ENCODE measurements at places on chromosomes 1 and 21.
A peak's percentile ranks its signal among the peaks of the same experiment; 100 is the strongest.

- no peak for DNase-seq
Measured at GRCh38 chr21:33478182-33478581, 1.6 kb downstream of the TMEM50B start.

- DNase-seq: peak; percentile 1
Measured at GRCh38 chr1:71908303-71908702, 374.0 kb downstream of the NEGR1 start.

DNA sequence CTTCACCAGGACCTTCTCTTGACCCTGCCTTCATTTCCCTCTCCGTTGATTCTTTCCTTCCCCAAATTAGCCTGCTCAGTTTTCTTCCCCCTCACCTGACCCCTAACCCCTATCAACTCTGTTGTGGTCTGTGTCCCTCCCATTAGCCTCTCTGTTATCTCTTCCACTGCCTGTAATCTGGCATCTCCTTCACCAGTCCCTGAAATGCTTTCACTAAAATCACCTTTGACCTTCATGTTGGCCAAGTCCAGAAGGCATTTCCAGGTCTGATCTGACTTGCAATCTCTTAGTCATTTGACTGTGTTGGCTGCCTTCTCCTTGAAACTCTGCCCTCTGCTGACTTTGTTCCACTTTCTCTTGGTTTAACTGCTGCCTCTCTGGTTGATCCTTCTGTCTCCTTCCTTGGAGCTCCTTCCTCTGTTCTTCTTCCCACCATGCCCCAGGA is 28.2 kb downstream of the ATP8B2 start:
- DNase-seq: no peak

- no peak for DNase-seq
Measured at GRCh38 chr1:38923607-38924006, 18.0 kb downstream of the RHBDL2 start.

- no peak for DNase-seq
Measured at GRCh38 chr21:23977971-23978370, 1629.3 kb downstream of the MRPL39 start.

GRCh38 chr1:86472767-86473166 is 4.0 kb downstream of the CLCA1 start:
- no peak for DNase-seq

GRCh38 chr21:41925767-41926116 is 28.1 kb downstream of the C2CD2 start:
- no peak for DNase-seq

GRCh38 chr1:24903011-24903461 is 27.0 kb downstream of the RUNX3 start:
- no peak for DNase-seq

- no peak for DNase-seq
Measured at GRCh38 chr1:160570840-160571239, 8.5 kb downstream of the CD84 start.

DNA sequence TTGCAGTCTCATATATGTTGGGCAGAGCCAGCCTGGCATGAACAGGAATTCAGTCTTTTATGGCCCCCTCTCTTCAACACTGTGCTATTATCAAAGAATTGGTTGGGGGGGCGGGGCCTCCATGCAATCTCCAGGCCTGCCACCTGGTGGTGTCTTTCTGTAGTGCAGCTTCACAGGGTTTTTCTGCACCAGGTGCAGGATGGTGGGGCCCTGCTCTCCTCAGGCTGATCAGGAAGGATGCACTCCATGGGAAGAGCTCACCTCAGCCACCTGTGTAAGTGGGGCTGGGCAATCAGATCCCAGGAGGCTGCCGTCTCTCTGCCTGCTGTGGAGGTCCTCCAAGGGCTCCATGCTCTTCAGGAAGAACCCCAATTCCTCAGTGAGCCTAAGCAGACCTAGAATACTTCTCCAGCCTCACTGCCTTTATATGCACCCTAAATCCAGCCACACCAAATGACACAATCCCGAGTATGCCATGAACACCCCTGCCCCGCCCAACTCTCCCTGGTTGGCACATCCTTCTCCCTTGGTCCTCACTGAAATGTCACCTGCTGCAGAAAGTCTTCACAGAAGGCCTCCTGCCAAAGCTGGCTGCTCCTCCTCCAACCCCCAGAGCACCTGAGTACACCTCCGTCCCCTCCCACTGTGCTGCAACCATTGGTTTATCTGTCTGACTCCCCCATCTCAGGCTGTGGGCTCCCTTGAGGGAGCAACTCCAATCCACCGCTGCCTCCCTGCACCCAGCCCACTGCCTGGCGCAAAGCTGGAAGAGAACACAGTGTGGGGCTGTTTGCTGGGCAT is 16.5 kb downstream of the STK40 start:
- peak; percentile 80 for DNase-seq

- peak; percentile 86 for DNase-seq
Measured at GRCh38 chr1:109620401-109620791, 759 bp downstream of the AMPD2 start.

- DNase-seq: peak; percentile 11
Measured at GRCh38 chr1:50861772-50862171, 98.3 kb downstream of the FAF1 start.

DNA sequence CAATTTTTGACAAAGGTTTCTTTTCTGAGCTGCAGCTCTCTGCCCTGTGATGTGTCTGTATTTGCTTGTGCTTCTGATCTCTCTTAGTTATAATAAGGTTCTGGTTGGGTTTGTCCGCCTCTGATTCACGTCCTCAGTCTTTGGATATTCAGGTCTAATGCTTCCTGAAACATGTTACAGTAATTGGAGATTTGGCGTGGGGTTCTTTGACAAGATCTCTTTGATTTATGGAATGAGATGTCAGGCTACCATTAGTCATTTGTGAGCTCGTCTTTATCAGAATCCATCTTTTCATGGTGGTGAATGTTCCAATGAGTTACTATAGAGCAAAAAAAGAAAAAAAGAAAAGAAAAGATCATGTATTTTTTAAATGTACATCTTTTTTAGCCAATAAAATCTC is 62.5 kb downstream of the BACE2 start:
- DNase-seq: no peak

- DNase-seq: no peak
Measured at GRCh38 chr1:64453688-64454087, 16.2 kb upstream of the CACHD1 start.

DNA sequence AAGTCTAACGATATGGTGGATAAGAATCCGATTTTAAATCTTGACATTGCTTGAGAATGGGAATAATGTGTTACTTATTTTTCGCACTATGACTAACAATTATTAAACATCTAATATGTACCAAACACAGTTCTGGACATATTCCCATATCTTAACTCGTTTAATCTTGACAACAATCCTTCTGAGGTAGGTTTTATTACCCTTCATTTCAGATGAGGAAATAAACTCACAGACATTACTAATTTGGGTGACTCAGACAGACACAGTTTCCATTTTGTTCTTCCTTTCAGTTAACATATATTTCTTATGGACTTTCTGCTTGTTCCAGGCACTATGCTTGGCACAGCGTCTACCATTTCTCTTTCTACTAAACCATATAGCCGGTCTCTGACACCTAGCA is 244.8 kb downstream of the SMYD3 start:
- DNase-seq: no peak

DNA sequence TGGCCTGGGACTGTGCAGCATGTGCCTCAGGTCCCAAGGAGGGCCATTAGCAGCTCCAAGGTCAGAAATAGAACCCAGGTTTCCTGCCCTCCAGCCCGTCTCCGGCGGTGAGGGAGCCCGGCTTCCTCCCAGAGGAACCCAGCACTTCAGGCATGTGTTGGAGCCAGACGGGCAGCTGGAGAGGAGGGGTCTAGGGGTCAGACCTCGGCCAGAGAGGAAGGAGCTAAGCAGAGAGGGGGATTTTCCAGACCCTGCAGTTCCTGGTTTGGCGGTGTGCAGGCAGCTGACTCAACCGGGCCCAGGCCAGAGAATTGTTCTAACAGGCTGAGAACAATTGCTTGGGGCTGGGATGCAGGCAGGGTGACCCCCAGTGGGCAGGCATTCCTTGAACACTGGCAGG is 37.1 kb downstream of the HSPG2 start:
- DNase-seq: no peak

GRCh38 chr1:7811476-7811875 is 27.4 kb downstream of the PER3 start:
- DNase-seq: no peak

DNA sequence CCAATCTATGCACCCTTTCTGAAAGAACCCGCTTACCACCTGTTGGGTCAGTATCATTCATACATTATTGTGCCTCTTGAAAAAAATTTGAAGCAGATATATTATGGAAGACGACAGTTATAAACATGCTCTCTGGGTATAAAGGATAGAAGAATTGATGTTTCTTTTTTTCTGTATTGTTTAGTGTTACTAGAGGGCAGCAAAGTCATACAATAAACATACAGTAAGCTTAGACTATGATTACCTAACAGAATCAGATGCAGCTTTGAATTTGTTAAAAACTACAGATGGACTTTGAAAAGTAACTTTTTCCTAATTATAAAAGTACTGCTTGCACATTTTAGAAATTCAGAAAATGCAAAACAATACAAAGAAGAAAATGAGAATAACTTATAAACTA is 11.1 kb upstream of the PAXBP1 start:
- DNase-seq: no peak

DNA sequence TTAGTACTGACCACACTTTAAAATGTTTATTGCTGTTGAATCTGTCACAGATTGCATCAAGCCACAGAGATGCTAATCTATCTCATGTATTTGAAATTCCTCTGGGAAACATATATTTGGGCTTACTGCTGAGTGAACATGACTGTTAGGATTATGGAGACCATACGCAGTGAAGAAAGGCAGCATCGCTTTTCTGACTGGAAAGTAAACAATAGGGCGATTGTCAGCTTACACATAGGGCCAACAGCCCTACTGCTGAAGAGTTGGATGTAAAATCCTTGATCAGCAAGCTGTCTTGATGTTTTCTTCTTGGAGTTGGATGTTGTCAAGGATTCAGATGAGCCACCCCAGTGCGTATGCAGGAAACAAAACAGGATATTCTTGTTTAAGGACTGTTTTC is 368.7 kb upstream of the ADGRL2 start:
- DNase-seq: no peak

DNA sequence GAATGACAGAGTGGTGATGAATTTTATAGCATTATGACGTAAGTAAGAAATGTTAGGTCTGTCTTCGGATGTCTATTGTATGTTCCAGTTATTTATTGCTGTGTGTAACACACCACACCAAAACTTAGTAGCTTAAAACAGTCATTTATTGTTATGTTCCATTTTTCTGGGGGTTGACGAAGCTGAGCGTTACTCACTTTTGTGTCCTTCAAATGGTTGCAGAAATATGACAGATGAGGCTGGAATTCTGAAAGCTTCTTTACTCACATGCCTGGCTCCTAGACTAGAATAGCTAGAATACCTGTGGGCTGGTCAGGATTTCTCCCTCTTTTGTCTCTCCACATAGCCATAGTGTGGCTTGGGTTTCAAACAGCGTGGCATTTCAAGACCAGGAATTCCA is 62.1 kb upstream of the S1PR1 start:
- peak; percentile 38 for DNase-seq

- DNase-seq: no peak
Measured at GRCh38 chr21:45318146-45318555, 30.5 kb upstream of the POFUT2 start.

- DNase-seq: no peak
Measured at GRCh38 chr1:199007423-199007822, 368.6 kb downstream of the PTPRC start.

DNA sequence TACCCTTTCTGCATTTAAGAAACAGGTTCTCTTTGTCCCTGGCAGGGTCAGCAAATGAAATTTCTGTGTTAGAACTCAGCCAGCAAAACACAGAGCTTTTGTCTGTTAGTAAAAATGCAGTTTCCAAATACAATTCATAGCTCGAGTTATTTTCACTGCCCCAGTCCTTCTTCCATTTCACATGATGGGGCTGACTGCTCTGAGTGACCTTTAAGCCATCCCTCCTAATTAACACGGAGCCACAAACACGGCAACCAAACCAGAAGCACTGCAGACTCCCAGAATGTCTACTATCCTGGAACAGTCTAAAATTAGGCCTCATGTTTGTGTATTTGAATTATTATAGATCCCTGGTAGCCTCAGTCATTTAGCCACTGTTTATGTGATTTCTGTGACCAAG is 99.1 kb upstream of the RGS4 start:
- DNase-seq: no peak

- no peak for DNase-seq
Measured at GRCh38 chr21:38956856-38957571, 151.3 kb downstream of the ETS2 start.

DNA sequence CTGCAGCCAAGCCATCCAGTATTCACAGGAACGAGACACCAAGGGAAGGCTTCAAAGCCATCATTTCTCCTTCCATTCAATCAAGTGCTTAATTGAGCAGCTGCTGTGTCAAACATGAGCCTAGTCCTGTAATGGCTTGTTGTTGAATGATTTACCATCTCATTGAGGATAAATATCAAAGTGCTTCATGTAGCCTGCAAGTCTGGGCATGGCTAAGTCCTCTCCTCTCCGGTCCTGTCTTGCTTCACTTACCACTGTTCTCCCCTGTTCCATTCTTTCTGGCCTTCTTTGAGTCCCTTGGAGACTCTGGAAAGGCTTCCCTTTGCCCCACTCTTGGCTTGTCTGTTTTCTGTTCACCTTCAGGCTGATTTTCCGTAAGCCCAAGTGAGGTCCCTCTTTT is 279.8 kb downstream of the PBX1 start:
- no peak for DNase-seq

GRCh38 chr1:78143152-78143551 is 97.4 kb downstream of the GIPC2 start:
- DNase-seq: no peak

All from hepatic stellate cell (primary cell).